ENCODE measurements at places on chromosomes 5 and 9. TPM values are rescaled to one million over a fixed set of nuclear protein-coding genes. Genes with fewer than 3 reads are reported as not detected.

The FYB1 gene
- total RNA-seq: 198 TPM

The NRG2 gene
- total RNA-seq: not detected

The DTWD2 gene
- total RNA-seq: 2.6 TPM

The ZDHHC11 gene
- 9.9 TPM for total RNA-seq

The GHR gene
- not detected for total RNA-seq

The RNF180 gene
- not detected for total RNA-seq

The SPATA31A6 gene
- total RNA-seq: not detected

The NTNG2 gene
- total RNA-seq: 7.9 TPM

The TAF11L10 gene
- not detected for total RNA-seq

The PFN3 gene
- total RNA-seq: not detected

The UNC5A gene
- total RNA-seq: not detected

The NRARP gene
- 1.6 TPM for total RNA-seq

The PGM5 gene
- not detected for total RNA-seq

The PIP5KL1 gene
- total RNA-seq: 1.8 TPM

The CEP72 gene
- total RNA-seq: 32.2 TPM

The SEMA5A gene
- 0.02 TPM for total RNA-seq

The F2RL2 gene
- not detected for total RNA-seq

The FGF18 gene
- not detected for total RNA-seq

The SCGB3A2 gene
- total RNA-seq: not detected

The SHOC1 gene
- total RNA-seq: not detected

The ARID3C gene
- total RNA-seq: not detected

The VLDLR gene
- 8.6 TPM for total RNA-seq

The PCDHGB3 gene
- total RNA-seq: 0.41 TPM
